ENCODE measurements at places on chromosomes 1 and 21.

GRCh38 chr1:165161130-165161529 lies 195.4 kb downstream of the LMX1A start:
- no peak for DNase-seq

- peak; percentile 83 for DNase-seq
These were observed 2.3 kb upstream of the MXRA8 start for GRCh38 chr1:1360506-1361169.

DNA sequence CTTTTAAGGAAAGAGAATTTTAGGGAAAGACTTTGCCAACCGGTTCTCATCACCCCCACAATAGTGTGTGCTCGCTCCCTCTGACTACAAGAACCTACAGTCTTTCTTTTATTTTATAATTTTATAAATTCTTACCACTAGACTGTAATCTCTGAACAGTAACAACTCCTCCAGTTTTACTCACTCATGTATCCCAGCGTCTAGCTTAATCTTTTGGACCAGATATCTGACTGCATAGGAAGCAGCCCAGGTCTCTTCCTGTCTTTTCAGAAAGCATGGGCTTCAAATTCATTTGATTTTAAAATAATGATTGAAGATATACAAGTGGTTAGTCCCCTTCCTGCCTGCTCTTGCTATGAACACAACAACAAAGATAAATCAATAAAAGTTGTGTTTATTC lies 19.0 kb upstream of the DUSP10 start:
- no peak for DNase-seq

DNA sequence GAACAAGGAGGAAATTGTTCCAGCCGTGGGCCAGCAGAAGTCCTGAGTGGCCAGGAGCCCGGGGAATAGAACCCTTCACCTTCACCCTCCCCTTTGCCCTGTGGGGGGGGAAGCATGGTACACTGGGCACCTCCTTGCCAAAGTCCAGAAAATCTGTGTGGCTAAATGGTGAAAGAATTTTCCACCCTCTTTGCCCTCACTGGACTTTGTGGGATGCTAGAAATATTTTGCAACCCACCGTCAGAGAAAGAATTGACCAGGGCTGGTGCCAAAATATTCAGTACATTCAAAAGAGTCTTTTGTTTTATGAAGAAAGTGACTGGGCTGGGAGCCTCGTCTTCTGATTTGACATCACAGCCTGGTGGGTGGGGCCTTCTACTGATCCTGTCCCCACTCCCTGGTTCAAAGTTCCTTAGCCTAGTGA lies 14.6 kb downstream of the NFASC start:
- no peak for DNase-seq

DNA sequence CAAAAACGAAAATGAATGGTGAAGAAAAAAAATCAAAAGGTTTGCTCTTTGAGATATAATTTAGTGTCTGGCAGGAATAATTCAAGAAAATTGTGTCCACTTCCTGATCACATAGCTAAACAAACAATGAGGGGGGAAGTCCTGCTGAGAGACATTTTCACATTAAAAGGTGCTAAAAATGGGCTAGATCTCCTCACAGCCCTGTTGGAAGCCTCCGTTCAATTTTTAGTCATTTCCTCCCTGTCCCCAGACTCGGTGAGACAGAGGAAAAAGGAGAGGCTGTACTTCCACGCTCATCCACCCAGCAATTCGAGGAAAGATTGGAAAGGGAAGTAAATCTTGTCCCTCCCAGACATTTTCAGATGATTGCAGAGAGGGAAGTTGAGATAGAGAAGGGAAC lies 103.7 kb downstream of the BARHL2 start:
- DNase-seq, result no peak

DNA sequence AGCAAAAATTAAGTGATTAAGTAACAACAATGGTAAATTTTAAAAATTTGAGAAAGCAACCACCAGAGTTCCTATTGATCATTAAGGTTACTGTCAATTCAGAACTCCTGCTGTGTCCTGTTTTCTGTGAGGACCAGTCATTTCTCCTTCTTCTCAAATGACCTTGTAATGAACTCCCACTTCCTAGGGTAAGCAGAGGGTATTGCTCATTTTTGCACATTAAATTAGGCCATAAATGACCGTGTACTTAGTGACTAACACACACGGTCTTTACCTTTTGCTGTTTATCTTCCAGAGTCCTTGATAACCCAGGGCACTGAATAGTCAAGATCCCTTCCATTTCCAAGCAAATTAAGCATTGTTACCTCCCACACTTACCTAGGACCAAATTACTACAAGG lies 227.5 kb upstream of the LYPLAL1 start:
- DNase-seq, result no peak

- peak; percentile 54 for DNase-seq
These were observed 58.4 kb upstream of the EPS8L3 start for GRCh38 chr1:109821831-109822745.

DNA sequence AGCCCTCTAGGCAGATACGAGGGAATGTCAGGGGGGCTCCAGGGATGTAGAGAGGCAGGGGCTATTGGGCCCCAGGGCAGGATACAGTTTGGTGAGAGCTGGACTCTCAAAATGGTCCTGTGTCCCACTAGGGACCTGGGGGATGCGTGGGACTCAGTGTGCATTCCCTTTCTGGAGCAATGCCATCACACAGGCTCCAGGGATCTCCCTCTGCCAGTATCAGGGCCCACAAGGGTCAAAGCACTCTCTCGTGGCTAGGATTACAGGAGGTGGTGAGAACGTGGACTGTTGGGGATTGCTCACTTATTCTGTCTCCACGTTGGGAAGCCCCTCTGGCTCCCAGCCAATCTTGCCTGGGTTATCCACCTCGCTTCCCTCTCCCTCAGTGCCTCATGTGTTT lies 25.8 kb downstream of the KIAA0319L start:
- DNase-seq, result no peak

DNA sequence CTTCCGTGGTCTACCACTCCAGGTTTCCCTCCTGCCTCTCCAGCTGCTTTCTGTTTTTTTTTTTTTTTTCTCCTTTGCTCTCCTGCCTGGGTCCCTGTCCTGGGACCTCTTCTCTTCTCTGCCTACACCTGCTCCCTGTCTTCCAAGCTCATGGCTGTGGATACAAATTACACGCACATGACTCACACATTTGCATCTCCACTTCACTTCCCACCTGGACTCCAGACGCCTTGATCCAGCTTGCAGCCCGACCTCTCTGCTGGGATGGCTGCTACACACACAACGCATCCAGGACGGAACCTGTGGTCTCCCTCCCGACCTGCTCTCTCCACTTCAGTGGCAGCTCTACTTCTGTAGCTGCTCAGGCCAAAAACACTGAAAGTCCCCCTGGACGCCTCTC lies 44.4 kb upstream of the B3GALT5 start:
- DNase-seq, result no peak

DNA sequence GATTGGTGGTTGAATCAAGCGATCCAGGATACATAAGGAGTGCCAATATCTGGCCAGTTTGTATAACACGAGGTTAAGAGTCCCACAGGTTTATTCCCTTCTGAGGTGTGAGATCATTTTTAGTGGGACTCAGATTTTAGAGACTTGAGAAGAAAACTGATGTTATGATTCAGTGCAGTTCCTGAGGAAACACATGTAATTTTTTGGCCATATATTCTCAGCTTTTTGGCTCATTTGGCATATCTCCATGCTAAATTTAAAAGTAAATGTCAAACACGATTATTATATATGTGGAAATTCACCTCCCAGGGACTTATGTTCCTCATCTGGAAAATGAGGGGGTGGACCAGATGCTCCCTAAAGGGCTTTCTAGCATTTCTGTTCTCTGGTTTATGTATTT lies 39.2 kb upstream of the SERBP1 start:
- no peak for DNase-seq

DNA sequence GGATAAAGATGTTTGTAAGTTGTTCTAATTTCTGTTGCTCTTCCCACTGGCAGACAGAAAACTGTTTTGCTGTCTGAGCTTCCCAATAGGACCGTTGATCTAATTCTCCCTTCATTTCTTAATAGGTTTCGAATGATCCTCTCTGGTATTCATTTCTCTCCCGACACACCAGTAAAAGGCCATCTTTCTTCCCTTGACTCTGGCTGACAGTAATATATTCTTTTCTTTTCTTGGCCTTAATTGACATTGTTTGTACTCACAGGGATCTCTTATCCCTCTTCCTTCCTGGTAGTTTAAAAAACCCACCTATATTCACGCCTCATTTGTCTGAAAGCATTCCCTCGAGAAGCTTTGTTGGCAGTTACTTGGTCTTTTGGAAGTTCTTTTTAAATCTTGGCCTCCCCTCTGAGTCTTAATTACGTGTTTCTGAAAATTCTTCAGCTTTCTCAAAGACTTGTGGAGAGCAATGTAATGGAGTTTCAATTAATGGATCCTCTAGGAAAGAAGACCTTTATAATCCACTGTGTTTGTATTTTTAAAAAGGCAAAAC lies 40.3 kb downstream of the MAP10 start:
- DNase-seq, result no peak

GRCh38 chr1:7609311-7609994 lies 161.6 kb upstream of the VAMP3 start:
- no peak for DNase-seq

DNA sequence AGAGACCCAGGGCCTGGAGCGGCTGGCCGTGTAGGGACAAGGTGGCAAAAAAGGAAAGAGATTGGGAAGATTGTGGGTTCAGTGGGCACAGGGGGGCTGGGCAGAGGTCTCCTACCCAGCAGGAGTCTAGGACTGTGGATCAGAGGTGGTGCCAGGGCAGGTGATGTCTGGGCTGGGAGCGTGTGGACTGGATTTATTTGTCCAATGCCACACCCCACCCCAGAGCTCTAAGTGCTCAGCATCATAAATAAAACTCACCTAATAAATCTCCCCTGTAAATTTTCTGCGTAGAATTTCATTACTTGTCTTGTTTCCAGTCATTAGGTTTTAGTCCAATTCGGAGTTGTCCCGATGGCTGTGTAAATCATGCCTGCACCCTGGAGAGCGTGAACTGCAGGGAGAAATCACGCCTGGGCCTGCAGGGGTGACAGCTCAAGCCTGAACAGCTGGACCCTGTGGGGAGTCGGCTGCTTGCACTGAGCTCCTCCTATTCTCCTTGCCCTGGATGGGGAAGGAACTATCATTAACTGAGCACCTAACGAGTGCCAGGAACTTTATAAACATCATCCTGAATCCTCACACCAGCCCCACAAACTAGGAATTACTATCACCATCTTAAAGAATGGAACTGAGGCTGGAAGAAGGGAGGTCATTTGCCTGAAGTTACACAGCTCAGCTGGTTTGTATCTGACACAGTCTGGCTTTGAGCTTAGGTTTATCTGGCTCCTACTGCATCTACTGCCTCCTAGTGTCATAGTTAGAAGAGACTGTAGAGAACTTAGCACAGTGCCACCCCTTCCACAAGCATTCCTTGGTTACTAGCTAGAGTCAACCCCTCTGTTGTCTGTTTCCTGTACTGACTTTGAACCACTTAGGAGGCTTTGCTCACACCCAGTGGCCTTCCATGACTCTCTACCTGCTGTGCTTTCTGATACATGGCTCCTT lies 25.0 kb upstream of the POU3F1 start:
- DNase-seq, result no peak

DNA sequence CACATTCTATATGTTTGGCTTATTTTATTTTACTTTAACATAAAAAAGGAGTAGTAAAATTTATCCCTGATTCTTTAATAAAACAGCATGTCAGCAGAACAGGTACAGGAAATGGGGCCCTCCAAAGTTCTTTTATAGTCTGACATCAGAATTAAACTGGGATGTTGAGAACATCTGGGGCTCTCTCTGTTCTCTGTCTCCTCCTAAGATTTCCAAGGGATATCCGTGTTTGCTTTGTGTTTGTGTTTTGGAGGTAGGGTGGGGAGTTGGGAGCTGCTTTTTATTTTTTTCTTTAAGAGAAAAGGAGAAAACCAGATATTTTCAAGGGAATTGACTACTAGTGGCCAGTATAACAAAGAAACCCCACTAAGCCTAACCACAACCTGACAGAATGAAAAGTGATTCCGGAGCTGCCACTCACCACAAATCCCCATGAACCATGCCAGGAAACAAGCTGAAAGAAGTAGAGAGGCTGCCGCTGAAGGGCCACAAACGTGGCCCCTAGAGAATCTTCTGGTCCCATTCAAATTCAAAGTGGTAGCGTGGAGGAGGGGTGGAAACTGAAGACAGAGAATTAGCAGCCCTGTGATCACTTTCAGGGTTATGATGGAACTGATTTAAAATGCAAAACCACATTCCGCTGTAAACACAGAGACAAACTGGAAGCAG lies 369.6 kb upstream of the ADGRL2 start:
- peak; percentile 6 for DNase-seq

DNA sequence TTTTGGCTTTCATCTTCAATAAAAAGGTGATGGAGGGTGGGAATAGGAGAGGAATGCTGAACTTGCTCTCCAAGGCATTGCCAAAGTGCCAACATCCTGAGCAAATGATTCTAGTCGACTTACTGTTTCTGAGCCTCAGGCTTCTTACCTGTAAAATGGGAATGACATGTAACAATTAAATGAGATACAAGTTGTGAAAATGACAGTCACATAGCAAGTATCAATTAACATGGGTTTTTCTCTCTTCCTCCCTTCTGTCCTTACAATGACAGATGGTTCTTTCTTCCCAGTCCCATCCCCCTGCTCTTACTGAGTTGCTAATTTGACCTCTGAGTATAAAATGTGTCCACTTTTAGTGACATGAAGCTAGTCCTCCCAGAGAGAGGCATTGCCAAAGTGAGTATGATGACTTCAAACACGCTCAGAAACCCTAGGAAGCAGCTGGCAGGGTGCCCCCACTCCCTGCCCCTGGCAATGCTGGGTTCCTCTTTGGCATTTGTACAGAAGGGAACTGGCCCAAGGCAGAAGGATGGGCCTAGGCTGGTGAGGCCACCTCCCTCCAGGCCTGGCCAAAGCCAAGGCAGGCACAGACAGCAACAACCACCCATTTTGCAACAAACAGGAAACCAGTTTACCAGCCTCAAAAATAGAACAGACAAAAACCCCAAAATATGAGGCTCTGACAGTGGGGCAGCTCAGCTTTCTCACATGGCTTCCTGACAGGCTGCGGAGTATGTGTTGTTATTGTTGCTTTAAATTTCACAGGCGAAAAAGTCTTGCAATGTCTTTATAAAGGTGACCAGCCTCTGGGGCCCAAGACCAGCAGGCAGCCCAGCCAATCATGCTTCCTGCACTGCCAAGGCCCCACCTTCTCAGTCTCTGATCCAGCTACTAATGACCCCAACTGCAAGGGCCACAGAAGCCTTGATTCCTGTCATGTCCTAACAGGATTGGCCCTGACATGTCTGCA lies 115.9 kb downstream of the HIVEP3 start:
- DNase-seq, result no peak

DNA sequence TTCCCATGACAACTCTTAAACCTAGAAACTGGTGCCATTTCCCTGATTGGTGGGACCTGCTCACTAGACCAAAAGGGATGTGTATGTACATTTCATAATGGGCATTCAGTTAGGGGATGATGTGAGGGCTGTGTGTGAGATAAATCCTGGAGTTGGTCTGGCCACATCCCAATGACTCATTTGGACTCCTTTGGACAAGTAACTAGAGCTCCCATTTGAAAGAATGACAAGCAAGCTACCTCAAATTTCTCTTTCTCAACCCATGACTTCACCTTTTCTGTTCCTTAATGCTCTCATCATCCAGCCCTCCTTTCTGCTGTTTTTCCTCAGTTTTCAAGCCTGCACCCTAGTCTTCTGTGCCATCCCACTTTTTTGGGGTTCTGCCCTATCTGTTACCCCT lies 27.9 kb downstream of the EBNA1BP2 start:
- no peak for DNase-seq

GRCh38 chr1:234896477-234897389 lies 231.9 kb downstream of the TOMM20 start:
- no peak for DNase-seq

GRCh38 chr1:222546548-222547259 lies 1.2 kb downstream of the HHIPL2 start:
- peak; percentile 42 for DNase-seq

Data from urothelium cell line (cell line).